ENCODE measurements at places on chromosomes 11 and 22.

DNA sequence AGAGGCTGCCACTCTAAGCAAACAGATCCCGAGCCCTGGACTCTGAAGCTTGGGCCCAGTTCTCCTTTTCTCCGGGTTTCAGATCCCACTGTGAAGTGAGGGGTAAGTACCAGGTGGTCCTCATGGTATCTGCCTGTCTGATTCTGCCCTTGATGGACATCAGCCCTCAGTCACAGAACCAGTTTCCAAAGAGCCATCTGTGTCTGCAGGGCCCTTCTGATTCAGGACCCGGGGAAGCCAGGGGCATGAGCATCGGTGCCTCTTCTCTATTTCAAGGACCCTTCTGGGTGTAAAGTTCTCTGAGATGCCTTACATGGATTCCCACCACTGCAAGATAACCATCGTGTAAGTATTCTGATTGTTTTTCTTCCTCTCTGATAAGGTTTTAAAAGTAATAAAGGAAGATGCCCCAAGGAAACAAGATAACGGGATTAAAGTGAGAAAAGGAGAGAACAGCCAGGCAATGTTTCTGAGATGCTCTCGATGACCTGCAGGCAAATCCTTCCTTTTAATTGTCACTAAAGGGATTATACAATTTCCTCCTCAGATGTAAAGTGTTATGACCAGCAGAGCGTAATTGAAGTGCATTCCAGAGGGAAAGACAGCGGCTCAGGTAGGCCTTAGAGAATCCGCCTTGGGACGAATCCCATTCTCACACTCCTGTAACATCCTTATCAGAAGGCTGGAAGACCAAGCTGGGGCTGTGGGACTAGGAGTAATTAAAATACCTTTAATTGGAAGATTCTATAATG, 924.3 kb downstream of the TBC1D22A start:
- no peak for DNase-seq

GRCh38 chr11:26721948-26722475, at the start of gene SLC5A12:
Gene SLC5A12 (minus strand): TSS chr11:26722060. CDS start chr11:26721714, 346 bp downstream.
- no peak for DNase-seq

- peak; percentile 51 for DNase-seq
These were observed 539 bp downstream of the EIF4ENIF1 start for GRCh38 chr22:31488988-31489617.

- DNase-seq: no peak
These were observed 386.6 kb upstream of the NARS2 start for GRCh38 chr11:78961247-78961646.

DNA sequence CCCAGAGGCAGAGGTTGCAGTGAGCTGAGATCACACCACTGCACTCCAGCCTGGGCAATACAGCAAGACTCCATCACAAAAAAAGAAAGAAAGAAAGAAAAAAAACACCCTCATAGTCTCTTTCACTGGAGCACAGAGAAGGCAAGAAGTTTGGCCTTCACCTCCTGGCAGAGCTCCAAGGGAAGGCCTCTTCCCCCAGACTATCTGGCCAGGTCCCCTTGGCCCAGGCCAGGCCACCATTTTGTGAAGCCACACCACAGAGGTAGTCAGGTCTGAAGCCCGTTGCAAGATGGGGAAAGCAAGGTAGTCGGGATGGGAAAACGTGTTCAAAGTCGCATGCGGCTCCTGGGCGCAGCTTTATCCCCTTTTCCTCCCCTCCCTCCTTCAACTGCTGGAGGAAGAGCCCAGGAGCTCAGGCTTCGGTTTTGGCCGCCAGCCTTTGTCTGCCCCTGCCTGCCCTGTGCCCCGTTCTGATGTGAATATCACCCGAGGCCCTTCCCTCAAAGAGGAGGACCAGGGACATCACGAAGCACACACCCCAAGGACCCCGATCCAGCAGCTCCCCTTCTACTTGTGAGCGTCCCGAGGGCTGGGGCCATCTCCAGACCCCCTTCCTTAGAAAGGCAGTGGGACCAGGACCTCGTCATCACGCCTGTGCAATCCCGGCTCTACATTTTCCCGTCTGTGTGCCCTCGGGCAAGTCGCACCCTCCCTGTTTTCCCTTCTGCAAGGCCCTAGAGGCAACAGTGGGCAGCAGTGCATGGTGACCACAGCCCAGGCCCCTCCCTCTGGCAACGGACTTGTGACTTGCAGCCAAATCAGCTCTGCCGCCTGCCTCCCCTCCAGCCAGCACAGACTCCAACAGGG, 17.7 kb downstream of the CABP7 start:
- DNase-seq: no peak

- DNase-seq: no peak
These were observed 95.5 kb upstream of the TMEM45B start for GRCh38 chr11:129720156-129720555.
